Esophagus mucosa (tissue), 1 donor: ENCODE measurements at places on chromosomes 7 and 10.

DNA sequence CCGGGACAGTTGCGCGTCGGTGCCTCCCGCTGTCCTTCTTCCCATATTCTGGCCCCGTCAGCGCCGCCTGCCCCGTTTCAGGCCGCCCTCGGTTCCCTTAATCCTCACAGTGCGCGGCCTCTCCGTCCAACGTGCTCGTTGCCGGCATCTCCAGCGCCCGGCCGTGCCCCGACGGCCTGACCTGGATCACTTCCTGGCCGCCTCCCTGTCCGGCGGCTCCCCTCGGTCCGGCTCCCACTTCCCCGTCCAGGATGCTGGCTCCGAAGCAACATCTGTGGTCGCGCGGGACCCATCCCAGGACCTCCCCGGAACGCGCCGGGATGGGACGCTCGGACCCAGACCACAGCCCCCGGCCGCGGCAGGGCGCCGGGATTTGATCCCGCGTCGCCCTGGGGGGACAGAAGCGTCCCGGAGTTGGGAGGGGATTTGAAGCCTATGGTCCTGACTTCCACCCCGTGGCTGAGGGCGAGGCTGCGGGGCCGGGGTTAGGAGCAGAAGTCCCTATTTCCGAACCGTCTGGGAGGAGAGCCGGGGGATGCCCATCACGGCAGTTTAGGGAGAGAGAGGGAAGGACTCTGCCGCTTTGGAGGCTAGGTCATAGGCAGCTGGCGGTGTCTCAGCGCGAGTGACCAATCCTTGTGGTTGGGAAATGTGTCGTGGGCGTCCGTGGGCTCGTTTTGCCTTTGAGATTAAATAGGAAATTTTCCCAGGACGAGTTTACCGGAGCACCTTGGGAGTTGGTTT, 53.8 kb downstream of the KCTD7 start:
- ATAC-seq = peak; percentile 33

- ATAC-seq = no peak
These were observed 3.8 kb downstream of the SLC25A40 start for GRCh38 chr7:87872346-87872745.

GRCh38 chr7:73727952-73728351, 8.5 kb upstream of the STX1A start:
- no peak for ATAC-seq

- ATAC-seq = no peak
These were observed 618.2 kb upstream of the MGMT start for GRCh38 chr10:128848810-128849209.

GRCh38 chr10:72322280-72323058, 32.2 kb downstream of the DNAJB12 start:
- peak; percentile 51 for ATAC-seq

DNA sequence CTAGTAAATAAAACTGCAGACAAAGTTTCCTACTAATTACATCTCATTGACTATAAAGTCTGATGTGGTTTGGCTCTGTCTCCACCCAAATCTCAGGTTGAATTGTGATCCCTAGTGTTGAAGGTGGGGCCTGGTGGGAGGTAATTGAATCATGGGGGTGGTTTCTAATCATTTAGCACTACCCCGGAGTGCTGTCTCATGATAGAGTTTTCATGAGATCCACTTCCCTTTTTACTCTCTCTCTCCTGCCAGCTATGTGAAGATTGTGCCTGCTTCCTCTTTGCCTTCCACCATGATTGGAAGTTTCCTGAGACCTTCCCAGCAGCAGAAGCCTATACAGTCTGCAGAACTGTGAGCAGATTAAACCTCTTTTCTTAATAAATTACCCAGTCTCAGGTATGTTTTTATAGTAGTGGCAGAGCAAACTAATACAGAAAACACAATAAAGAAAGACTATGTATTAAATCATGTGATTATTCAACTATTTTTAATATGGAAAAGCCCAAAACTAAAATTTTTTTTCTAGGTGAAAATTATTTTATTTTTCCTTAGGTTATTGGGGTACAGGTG, 232.1 kb downstream of the FZD1 start:
- no peak for ATAC-seq

DNA sequence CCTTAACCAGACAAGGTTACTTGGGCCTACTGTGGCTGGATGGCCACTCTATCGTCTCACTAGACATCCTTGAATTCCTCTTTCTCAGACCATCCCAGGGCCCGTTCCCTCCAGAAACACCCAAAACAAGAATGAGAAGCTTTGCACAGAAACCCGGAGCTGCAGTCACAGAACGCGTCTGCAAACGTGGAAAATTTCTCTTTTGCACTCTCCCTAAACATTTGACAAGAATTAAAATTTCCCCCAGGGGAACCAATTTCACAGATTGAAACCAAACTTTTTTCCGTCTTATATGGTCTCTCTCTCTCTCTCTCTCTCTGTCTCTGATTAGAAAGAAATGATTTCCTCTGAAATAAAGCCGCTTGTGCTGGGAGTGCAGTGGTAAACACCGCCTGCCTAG, 120.7 kb downstream of the MKX start:
- ATAC-seq = no peak

DNA sequence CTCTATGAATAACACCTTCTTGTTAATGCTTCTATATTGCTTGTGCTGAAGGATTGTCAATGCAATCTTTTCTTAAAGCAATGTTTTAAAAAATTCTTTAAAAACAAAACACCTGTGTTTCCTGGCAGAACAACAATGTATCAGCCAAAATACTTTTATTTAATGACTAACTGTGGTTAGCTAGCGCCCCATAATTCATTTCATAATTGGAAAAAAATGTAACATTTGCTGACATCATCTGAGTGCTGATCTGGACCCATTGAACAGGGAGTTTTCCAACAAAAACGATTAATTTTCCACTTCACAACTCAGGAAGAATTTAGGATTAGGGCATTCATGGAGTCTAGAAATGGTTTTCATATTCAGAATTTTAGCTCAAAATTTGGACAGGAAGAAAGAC, 137.6 kb upstream of the CDK6 start:
- no peak for ATAC-seq

- no peak for ATAC-seq
These were observed 19.7 kb downstream of the FOXL3 start for GRCh38 chr7:309586-310228.
